ENCODE measurements at places on chromosomes 2 and 18. TPM values are rescaled to one million over a fixed set of nuclear protein-coding genes. Genes with fewer than 3 reads are reported as not detected.
A peak's percentile ranks its signal among the peaks of the same experiment; 100 is the strongest.

GRCh38 chr2:179059026-179059700 is 9.2 kb upstream of the CCDC141 start:
- no peaks in the 10 kb centered on the region for H3K36me3 ChIP-seq
- H3K4me1 ChIP-seq: peaks cover 7% of the 10 kb centered on the region
- H3K4me3 ChIP-seq: no peak overlapping the region
- no peak for DNase-seq
- no peaks in the 10 kb centered on the region for H3K27me3 ChIP-seq

DNA sequence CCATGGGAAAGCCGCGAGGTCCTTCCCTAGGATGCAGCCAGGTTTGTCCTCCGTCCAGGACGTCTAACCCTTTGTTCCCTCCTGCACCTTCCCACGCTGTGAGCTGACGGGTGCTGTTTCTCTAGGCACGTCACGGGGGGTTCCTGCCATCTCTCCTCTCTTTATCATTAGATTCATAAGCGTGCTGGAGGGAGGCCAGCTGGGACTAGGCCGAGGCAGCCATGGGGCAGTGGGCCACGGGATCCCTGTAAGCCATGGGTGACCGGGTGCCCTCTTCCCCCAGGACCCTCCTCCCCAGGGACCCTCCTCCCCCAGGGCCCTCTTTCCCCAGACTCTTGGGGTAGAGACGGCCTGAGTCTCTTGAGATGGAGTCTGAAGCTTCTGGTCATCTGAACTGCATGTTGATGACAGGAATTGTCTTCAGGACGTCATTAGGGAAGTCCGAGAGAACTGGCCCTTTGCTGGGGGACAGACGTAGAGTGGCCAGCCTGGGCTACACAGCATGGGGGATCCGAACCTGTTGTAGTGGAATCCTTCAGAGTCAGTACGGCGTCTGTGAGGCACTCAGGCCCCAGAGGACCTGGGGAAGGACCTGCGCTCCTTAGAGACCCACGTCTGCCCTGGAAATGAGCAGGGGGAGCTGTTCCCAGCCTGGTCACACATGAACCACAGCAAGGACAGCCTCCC is 108.1 kb downstream of the TPO start:
- no peaks in the 10 kb centered on the region for H3K36me3 ChIP-seq
- DNase-seq: peak; percentile 63
- no peaks in the 10 kb centered on the region for H3K4me1 ChIP-seq
- no peak overlapping the region for H3K27ac ChIP-seq
- H3K27me3 ChIP-seq: no peaks in the 10 kb centered on the region
- no peak overlapping the region for H3K4me3 ChIP-seq

DNA sequence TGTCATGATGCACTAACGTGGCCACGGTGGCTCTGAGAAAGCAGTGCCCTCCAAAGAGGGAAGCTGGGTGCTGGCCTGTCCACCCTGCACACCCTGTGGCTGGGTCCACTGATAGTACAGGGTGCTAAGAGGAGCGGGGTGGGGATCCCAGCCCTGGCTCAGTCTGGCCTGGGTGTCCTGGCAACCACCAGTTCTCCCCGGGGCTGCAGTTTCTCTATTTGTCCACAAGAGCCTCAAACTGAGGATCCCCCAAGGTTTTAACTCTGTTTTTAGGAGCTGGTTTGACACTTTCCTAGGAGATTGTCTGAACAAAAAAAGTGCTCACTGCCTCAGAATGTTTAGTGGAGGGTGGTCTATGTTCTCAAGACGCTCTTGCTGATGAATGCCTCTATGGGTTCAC is 29.0 kb downstream of the EDAR start:
- H3K27ac ChIP-seq: no peak overlapping the region
- H3K36me3 ChIP-seq: no peaks in the 10 kb centered on the region
- H3K27me3 ChIP-seq: no peaks in the 10 kb centered on the region
- no peak for DNase-seq
- no peak overlapping the region for H3K4me3 ChIP-seq

DNA sequence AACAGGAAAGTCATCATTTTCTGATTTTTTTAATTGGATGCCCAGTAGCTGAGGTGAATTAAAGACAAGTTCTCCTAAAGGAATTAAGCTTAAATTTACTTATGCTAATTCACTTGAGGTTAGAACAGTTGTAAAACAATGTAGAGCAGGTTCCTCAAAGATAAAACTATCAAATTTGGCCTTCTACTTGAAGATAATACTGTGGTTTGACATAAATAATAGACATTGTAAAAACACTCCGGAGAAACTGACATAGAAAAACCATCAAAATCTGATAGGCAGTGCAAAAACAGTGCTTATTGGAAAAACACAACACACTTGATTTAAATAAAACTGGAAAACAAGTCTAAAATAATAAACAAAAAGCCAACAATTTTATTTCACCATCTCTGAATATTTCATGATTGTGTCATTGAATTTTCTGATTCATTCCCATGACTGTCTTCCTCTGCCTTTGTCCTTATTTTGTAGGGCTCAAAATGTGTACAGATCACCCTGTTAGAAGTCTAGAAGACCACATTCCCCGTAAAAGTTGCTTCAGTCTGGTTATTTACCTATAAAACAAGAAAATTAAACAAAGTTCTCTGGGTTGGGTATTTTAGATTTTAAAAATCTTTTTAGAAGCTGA is 28.3 kb upstream of the SLC40A1 start:
- H3K4me1 ChIP-seq: no peaks in the 10 kb centered on the region
- H3K27me3 ChIP-seq: no peaks in the 10 kb centered on the region
- no peak overlapping the region for H3K4me3 ChIP-seq
- H3K27ac ChIP-seq: no peak overlapping the region
- H3K36me3 ChIP-seq: no peaks in the 10 kb centered on the region
- no peak for DNase-seq

Gene ABCG8
- not detected for total RNA-seq

Gene NEU4
- 0.36 TPM for total RNA-seq

Gene RAMP1
- total RNA-seq: 324 TPM

Gene CTNNA2
- 4.2 TPM for total RNA-seq

Gene SMYD1
- total RNA-seq: 8.6 TPM
